Regular cardiac myocyte (primary cell): ENCODE measurements at places on chromosomes 6 and 20. TPM values are rescaled to one million over a fixed set of nuclear protein-coding genes. Genes with fewer than 3 reads are reported as not detected.

EGFL8 gene
- 0.58 and 1.4 TPM in 2 replicates for total RNA-seq

PRL gene
- not detected in 2 replicates for total RNA-seq

MACROD2 gene
- total RNA-seq: under 0.01 TPM in 2 replicates

LY6G6D gene
- not detected in 2 replicates for total RNA-seq

TREML1 gene
- total RNA-seq: not detected in 2 replicates
